ENCODE measurements at places on chromosomes 5 and 9.

GRCh38 chr5:113311301-113311700, 123.5 kb downstream of the TSSK1B start:
- no peak for DNase-seq

DNA sequence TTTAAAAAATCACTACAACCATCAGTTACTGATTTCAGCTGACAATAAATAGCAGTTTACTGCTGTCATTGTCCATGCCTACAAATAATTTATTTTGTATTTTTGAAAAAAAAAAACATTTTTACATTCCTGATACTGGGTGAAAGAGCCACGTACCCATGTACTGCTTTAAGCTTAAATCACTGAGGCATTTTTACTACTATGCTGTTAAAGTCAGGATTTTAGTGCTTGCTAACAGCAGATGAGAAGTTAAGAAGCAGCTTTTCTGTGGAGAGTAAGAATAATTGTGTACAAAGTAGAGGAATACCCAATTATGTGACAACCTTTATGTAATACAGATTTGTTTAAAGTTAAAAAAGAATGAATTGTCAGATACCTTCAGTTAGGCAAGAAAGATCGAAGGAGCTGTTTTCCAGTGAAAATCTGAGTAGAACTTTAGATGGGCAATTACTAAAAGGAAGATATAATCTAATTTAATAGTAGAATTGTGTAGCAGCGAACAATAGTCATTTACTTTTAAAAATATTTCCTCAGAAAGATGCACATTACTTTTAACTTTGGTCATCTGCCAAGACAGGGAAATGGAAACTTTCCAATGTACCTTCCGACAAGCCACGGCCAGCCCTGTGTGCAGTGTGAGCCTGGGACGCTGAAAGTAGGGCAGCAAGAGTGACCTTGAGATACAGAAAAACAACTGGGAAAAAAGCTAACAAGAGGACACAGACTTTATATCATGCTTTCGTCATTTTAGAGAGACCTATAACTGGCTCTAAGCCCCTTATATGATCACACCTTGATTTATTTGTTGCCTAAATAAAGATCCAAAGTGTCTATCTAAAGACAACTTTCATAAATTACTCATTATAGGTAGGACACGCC, 39.9 kb downstream of the RHOBTB3 start:
- DNase-seq = no peak

DNA sequence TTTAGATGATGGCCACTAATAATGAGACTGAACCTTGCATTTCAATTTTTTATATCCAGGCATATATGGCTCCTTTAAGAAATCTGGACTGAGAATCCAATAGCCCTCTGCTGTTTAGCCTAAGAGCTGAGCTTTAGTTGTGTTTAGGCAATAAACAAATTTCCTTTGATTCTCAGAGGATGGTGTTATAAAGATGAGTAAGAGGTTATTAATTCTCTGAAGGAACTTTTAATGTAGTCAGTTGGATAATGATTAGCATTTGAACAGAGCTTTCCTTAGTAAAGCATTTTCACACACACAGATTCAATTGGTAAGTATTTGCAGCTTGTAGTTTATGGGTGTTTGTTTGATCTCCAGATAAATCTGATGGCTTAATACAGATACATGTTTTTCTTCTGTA, 149.6 kb downstream of the PRR16 start:
- DNase-seq = no peak

DNA sequence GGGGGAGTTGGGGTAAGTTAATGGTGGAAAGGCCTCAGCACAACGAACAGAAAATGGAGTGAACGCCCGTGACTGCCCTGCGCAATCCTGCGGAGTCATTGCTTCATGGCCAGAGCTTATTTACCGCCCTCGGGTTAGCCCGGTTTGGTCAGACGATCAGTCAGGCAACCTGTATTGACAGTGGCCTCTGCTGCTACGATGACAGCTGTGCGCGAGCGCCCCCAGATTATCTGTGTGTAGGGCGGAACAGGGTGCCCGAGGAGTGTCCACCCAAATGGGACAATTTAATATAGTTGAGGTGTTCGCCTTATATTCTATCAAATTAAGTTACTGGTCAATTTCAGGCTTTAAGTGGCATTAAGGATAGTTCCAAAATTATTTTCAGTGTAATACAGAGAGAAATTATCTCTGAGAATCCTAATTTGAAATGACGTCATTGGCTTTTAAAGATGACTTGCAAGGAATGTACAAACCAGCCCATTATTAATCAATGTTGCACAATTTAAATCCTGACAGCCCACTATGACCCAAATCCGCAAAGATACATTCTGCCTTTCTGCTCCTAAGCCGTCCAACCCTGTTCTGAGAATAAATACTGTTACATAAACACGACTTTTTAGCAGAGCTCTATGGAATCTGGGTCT, 879 bp upstream of the UBQLN1 start:
- DNase-seq = peak; percentile 78

DNA sequence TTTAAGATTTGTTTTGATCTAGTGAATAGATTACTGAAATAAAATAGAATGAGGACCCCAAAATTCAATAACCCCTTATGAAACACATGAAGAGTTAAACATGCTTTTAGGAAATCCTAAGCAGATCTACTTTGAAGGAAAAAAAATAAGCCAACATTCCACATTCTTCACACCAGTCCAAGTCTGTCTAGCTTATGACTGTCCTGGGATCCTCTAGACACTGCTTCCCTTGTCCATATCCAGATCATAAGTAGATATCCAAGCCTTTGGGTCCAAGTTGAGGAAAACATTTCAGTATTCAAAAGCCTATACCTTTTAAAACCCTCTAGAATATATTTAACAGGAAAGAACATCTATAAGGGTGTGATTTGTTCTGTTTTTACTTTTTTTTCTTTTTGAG, 58.8 kb upstream of the MINAR2 start:
- no peak for DNase-seq

GRCh38 chr5:130337179-130337888, 433.1 kb downstream of the CHSY3 start:
- no peak for DNase-seq

- DNase-seq = no peak
Measured at GRCh38 chr9:95130484-95130883, 187.0 kb downstream of the FANCC start.

DNA sequence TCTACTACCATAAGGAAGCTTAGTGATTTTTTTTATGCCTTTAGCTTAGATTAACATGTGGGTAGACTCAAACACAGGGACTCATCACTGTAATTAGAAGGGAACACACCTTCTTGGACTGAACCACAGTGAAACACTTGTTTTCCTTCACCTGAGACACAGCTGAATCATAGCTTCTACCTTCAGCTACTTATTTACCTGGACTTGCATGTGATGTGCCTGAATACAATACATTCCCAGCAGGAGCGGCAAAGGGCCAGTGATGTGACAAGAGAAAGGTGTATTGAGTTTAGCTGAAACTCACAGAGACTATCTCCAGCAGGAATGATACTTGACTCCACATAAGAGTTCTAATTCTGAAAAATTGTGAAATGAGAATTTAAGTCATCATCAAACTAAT, 37.8 kb downstream of the GRAMD2B start:
- DNase-seq = no peak
